ENCODE measurements at places on chromosomes 1 and 21. TPM values are rescaled to one million over a fixed set of nuclear protein-coding genes. Genes with fewer than 3 reads are reported as not detected.
A peak's percentile ranks its signal among the peaks of the same experiment; 100 is the strongest.

PAQR6 gene
- 2.0 TPM for total RNA-seq

- peak; percentile 62 for DNase-seq
Measured at GRCh38 chr1:54952950-54953718, 27.3 kb upstream of the TMEM61 start.

- DNase-seq: no peak
Measured at GRCh38 chr1:218436346-218436745, 91.2 kb downstream of the TGFB2 start.

- no peak for DNase-seq
Measured at GRCh38 chr1:177310326-177310725, 139.6 kb downstream of the BRINP2 start.

- no peak for DNase-seq
Measured at GRCh38 chr1:185464777-185465176, 147.7 kb upstream of the IVNS1ABP start.

- DNase-seq: peak; percentile 8
Measured at GRCh38 chr1:77948841-77949424, 29.9 kb downstream of the FUBP1 start.

DNA sequence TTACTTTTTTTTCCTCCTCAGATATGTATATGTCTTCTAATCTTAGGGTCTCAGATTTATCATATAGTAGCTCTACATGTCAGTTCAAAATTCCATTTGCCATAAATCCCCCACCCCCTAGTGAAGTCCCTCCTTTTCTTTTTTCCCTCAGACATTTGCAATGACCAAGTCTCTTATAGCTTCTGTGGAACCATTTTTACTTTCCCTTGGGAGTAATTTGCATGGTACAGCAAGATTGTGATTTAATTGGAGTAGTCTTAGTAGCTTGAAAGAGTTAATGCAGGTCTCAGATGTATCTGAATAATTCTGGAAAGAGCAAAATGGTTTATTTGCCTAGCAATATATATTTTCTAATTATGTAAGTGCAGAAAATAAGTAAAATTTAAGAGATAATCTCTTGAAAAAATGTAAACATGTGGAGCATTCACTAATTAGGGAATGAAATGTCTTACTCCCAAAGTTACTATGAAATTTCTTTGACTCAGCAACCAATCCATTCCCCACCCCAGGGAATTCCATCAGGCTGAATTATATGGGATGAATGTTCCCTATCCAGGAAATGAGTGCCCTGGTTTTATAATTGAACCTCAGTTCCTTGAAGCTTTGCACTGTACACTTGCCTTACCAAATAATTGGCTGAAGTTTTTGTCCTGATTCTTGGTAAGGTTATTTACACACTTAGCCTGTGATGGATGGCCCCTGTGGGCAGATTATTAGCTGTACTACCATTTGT, 267.0 kb downstream of the DNM3 start:
- DNase-seq: peak; percentile 17

DNA sequence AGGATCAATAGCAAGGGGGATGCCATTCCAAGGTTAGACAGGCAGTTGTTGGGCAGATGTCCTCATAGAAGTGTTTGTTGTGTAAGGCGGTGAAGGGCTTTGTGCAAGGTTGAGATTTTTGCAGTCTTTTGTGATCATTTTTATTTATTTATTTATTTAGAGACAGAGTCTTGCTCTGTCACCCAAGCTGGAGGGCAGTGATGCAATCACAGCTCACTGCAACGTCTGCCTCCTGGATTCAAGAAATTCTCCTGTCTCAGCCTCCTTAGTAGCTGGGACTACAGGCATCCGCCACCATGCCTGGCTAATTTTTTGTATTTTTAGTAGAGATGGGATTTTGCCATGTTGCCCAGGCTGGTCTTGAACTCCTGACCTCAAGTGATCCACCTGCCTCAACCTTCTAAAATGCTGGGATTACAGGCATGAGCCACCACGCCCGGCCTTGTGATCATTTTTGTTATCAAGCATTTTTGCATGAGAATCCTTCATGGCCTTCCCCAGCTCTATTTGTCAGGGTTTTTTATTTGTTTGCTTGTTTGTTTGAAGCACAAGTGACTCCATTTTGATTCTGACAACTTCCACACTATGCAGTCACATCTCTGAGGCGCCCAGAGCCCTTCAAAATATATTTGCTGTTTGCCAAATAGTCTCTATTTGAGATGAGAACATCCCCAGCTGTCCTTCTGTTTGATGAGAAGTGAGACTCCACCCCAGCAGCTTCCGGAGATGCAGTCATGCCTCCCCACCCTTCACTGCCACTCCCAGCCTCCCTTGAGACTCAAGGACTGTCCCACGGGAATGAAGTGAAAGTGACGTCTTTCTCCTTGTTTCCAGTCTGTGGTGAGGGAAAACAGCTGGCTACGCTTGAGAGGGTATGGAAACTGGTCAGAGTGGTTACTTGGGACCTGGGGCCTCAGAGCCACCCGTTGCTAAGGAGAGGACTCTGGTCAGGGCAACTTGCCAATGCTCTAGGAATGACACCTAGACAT, 38.0 kb downstream of the TMEM50B start:
- DNase-seq: peak; percentile 98

- no peak for DNase-seq
Measured at GRCh38 chr1:57704811-57705210, 281.0 kb upstream of the DAB1 start.

GRCh38 chr1:245843101-245843500, 664.0 kb downstream of the SMYD3 start:
- no peak for DNase-seq

DNA sequence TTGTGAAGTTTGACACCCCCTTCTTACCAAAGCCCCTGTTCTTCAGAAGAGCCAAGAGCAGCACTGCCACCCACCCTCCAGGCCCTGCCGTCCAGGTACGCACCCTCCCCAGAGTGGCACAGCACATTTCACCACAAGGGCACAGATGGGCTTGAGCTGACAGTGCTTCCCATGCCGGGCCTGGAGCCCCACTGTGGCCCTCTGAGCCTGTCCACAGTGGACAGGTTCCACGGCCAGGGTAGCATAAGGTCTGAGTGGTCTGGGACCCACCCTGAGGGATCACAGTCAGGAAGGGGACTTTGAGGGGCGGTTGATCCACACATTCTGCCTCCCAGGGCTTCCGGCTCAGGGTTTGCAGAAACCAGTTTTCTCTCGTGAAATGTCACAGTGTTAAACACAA, 28.6 kb upstream of the PDXK start:
- no peak for DNase-seq

DNA sequence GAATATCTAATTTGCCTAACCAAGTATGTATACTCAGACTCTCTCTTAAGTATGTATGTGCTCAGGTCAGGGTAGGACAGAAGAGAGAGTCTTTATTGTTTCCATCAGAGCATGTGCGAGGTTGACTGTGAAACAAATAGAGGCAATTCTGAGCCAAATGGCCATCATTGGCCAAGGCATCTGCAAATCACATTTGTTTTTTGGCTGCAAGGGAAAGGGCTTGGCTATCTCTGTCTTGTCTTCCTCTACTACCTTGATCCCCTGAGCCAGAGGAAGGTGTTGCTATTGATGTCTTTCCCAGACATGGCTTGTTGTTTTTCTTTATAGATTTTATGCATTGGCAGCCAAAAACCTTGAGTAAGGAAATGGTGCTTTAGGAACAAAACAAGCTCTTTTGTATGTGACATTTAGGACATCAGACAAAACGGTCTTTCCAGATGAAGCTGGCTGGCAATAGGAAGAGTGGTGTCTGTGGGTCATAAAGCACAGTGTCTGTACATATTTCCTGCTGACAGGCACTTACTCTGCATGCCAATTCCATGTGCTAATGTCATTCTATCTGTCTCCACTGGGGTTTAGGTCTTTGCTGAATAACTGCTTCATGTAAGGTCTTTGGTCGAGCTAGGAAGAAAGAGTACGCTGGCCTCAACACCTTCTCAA, 163.3 kb downstream of the BRINP2 start:
- no peak for DNase-seq

DNA sequence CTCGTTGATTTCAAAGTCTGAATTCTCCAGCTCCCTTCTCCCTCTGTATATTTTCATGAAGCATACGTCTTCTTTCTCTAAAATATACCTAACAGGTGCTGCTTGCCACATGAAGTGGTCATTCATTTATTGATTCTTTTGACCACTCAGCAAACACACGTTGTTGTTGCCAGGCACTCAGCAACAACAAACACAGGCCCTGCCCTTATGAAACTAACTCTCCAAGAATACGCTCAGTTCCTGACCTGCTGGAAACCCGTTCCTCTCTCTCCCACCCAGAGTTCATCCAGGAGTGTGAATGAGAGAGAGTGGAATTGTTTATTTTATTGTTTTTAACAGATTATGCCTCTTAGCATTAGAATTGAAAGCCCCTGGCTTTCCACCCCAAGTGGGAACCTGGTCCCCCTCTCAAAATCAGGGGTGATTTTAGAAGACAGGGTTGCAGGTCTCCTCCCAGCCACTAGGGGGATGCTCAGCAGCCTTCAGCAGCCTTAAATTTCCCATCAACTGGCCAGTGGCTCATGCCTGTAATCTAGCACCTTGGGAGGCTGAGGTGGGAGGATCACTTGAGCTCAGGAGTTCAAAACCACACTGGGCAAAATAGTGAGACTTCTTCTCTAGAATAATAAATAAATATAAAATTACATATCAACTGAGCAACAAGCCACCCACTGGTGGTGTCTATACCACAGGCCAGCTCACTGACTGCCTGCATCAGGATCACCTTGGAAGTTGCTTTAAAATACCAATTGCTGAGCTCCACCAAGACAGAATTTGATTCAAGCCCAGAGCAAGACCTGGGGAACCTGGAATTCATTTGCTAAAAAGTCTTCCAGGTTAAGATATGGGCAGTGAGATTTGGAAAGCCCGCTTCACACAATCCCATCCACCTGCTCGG, 181.0 kb upstream of the KLHDC7A start:
- DNase-seq: no peak

DNA sequence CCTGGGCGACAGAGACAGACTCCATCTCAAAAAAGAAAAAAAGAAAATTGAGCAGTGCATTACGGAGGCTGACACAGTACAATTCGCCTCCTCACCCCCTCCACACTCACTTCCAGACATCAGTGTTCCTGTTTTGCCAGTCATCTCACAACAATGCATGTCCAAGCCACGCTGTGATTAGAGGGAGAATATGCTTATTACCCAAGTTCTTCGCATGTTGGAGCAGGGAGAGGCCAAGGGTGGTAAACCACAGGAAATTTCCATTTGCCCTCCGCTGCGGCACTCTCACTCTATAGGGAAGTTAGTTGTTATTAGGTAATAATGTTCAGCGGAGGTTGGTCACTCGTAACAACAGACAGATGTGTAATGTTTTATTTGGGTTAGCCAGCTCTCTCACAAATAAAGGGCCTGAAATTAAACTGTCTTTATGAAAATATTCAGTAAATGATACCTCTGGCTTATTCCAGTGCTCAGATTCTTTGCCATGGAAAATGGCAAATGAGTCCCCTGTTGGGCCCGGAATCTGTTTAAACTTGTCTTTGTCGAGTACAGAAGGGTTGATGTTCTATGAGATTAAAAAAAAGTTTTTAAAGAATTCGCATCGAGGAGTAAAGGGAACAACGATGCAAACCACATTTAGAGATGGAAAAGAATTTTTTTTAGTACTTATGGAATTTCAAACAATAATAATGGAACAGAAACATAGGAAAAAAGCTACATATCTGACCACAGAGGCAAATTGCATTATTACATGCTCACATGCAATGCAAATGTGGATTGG, 33.1 kb downstream of the KCNJ15 start:
- DNase-seq: peak; percentile 96

DNA sequence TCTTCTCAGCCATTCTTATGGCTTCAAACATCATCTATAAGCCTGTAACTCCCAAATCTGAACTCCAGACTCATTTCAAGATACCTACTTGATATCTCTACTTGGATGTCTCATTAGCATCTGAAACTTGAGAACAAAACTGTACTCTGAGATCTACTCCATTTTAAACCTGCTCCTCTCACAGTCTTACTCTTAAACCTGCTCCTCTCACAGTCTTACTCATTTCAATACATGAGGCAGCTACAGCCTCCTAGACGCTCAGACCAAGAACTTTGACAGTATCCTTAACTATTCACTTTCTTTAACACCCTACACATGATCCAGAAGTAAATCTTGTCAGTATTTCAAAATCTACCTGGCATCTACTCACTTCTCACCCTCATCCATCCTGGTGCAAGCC, 54.3 kb downstream of the NBPF6 start:
- no peak for DNase-seq

DNA sequence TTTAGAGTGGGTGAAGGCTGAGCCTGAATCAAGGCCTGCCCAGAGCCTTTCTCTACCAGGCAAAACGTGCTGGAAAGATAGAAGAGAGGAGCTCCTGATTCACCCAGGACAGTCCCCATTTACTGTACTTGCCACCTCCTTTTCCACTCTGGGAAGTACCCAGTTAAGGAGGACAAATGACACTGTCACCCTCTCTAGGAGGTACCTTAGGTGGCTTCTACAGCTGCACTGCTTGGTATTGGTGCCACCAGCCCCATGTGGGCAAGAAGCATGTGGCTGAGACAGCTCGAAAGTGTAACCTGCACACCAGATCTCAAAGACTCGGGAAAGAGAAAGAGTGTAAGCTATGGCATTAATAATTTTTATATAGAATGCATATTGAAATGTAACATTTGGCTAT, 42.3 kb downstream of the RUNX1 start:
- DNase-seq: no peak

GRCh38 chr1:174800876-174801275, 198.9 kb upstream of the CACYBP start:
- DNase-seq: no peak

DNA sequence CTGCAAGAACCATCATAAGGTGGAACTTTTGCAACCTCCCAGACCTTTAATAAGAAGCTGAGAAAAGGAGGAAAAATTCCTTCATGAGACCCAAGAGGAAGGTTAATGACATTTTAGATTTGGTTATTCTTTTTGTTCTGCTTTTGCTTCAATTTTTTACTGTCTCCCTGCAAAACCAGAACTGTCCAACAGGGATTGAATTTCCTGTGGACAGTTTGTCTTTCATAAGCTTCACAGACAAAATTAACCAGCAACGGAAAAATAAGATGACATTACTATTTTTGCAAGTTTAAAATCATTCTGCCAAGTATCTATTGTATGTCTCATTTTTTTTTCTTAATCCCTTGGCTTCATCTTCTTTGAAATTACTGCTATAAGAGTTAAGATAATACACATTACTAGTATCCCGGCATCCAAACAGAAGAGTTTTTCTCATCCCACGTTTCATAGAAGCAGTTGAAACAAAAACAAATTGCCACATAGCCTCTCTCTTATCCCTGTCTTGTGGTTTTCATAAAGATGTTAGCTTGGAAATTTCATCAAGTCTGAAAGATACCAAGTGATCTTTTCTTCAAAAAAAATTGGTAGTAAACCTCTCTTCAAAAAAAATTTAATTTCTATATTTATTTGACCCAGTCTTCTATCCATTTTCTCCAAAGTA, 465.3 kb upstream of the PTBP2 start:
- DNase-seq: no peak

KISS1 gene
- total RNA-seq: 6.2 TPM

DNA sequence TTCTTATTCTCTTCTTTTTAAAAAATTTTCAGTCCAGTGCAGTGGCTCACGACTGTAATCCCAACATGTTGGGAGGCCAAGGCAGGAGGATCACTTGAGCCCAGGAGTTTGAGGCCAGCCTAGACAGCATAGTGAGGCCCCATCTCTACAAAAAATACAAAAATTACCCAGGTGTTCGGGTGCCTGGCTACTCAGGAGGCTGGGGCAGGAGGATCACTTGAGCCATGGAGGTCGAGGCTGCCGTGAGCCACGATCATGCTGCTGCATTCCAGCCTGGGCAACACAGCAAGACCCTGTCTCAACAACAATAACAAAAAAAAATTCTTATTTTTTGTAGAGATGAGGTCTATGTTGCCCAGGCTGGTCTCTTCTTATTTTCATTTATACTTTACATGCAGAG, 7.9 kb downstream of the PLA2G2D start:
- DNase-seq: no peak

PWP2 gene
- 44.4 TPM for total RNA-seq

ITSN1 gene
- 53.0 TPM for total RNA-seq
